ENCODE measurements at places on chromosomes 2 and 18. TPM values are rescaled to one million over a fixed set of nuclear protein-coding genes. Genes with fewer than 3 reads are reported as not detected.

The LIMS4 gene
- total RNA-seq: 0.75 TPM

The RUFY4 gene
- total RNA-seq: not detected

- no peak for DNase-seq
These were observed 152.3 kb downstream of the ANTXR1 start for GRCh38 chr2:69165091-69165880.

GRCh38 chr2:30265052-30266015, 34.0 kb downstream of the LBH start:
- DNase-seq: no peak

- no peak for DNase-seq
These were observed 42.5 kb upstream of the BCL11A start for GRCh38 chr2:60595953-60596352.

DNA sequence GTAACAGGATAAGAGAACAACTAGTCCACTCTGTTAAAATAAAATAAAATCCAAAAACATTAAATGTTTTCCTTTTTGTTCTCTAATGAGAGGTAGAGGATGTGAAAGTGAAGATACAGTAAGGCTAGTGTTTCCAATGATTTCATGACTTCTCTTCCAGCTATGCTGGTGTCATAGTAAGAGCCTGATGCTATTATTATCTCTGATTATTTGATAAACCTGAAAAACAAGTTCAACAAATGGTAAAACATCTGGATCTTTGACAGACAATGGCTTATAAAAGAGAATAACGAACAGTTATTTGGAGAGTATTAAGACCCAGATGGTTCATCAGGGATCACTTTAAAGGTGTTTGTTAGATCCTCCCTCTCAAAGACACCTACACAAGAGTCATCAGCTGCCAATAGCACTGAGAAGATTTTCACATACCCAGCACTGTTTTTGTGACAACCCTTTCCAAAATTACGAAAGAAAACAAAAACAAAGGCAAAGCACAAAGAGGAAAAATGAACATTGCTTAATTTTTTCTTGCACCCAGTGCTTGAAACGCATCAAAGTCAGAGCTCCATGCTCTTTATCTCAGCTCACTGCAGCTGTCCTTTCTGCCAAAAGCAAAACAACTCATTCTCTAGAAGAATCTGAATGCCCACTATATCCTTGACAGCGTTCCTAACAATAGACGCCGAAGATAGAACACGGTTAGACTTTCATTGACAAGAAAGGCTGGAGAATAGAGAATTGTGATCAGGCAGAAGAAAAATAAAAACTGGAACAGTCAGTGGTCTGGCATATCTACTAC, 168.6 kb downstream of the SLC8A1 start:
- DNase-seq: no peak

The IL1A gene
- total RNA-seq: not detected

GRCh38 chr2:113105047-113105785, 22.2 kb upstream of the IL1RN start:
- no peak for DNase-seq

The ARID5A gene
- 12.0 TPM for total RNA-seq

The PDE11A gene
- total RNA-seq: 0.23 TPM

DNA sequence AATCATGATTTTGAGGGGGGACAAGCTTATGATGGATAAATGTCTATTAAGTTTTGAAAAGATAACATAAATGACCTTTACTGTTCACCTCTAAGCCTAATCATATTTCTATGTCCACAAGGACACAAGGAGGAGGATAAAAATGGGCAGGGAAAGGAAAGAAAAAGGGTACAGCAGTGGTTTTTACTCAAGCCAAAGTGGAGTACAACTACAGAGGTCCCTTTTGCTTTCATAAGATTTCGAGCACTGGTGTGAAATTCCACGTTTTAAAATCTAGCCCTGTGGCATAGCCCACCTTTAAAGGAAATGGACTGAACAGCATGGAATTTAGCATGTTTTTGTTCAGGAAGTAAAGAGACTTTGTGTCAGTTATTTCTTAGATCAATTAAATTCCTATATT, 19.2 kb downstream of the FN1 start:
- no peak for DNase-seq

- no peak for DNase-seq
These were observed 167.9 kb downstream of the TCF4 start for GRCh38 chr18:55419947-55420664.

DNA sequence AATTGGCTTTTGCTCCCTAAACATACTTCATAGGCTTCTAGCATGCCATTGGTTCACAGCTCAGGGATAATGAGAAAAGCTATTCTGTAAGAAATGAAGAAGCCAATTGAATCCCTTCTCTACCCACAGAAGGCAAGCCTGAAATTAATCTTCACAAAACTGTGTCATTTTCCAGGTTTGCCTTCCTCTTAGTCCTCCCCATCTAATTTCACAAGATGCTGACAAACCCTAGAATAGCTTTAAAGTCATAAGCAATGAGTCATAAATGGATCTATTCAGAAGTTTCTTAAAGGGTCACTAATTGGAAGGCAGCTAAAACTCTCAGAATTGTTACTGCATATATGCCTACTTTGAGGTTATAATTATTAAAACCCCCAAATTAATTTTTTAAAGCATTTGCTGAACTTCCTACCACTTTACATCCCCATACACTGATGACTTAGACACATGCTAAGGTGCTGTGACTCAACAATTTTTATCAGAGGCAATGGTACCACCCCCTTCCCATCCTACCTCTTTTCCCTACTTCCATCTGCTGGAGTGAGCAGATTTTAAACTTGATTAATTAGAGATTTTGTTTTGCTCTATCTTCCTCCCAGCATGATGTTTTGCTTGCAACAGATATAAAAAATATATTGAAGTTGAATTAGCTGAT, 51.3 kb upstream of the NABP1 start:
- no peak for DNase-seq

The DTNA gene
- total RNA-seq: 13.3 TPM

DNA sequence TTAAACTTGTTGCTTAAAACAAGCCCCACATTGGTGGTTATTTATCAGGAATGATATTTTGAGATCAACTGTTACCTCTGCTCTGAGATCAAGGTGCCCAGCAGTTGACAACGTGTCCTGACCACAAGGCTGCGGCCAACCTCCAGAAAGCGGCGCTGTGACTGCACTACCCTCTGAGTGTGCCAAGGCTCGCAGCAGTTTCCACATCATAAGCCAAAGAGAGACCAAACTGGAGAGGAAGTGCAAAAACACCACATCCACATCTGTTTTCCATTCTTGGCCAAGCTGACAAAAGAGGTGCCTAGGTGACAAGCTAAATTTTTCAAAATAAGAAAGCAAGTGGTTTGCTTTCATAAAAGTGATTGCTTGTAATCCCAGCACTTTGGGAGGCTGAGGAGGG, 410.8 kb upstream of the POU3F3 start:
- no peak for DNase-seq

GRCh38 chr2:132978840-132979239, 308.8 kb upstream of the LYPD1 start:
- no peak for DNase-seq

GRCh38 chr18:48815179-48815515, 135.6 kb downstream of the SMAD7 start:
- no peak for DNase-seq

GRCh38 chr2:47070920-47071824, 83.9 kb downstream of the STPG4 start:
- DNase-seq: no peak

- DNase-seq: no peak
These were observed 558.8 kb upstream of the CDH2 start for GRCh38 chr18:28735731-28736130.

All from neural crest cell (in vitro differentiated cells).